ENCODE measurements at places on chromosomes 4 and X. TPM values are rescaled to one million over a fixed set of nuclear protein-coding genes. Genes with fewer than 3 reads are reported as not detected.

The GAGE2A gene
- total RNA-seq: not detected

The C4orf51 gene
- not detected for total RNA-seq

The RAB9B gene
- 0.34 TPM for total RNA-seq

The HTN1 gene
- total RNA-seq: not detected

The TLR2 gene
- 17.9 TPM for total RNA-seq

The RAI2 gene
- total RNA-seq: 3.2 TPM

The PRRG1 gene
- 13.3 TPM for total RNA-seq

The APBB2 gene
- total RNA-seq: 52.7 TPM

The CXorf66 gene
- not detected for total RNA-seq

The GPR143 gene
- 18.7 TPM for total RNA-seq

The PPARGC1A gene
- 3.3 TPM for total RNA-seq

The FRMD7 gene
- total RNA-seq: not detected

The KLHL4 gene
- total RNA-seq: 0.68 TPM

The VEGFD gene
- total RNA-seq: not detected

The XK gene
- total RNA-seq: 1.1 TPM

The C4orf50 gene
- total RNA-seq: not detected

The HPRT1 gene
- total RNA-seq: 4.0 TPM

The IL9R gene
- total RNA-seq: 0.27 TPM

The TMSB15C gene
- total RNA-seq: 8.8 TPM

The RAB39B gene
- 5.4 TPM for total RNA-seq
